Kidney epithelial cell (primary cell): ENCODE measurements at places on chromosomes 2 and 18. TPM values are rescaled to one million over a fixed set of nuclear protein-coding genes. Genes with fewer than 3 reads are reported as not detected.

- DNase-seq, result no peak
Observed at GRCh38 chr18:64202210-64202836, 53.4 kb upstream of the LINC00305 start.

GRCh38 chr18:21109936-21110712, 1.5 kb downstream of the ROCK1 start:
- DNase-seq, result no peak

DNA sequence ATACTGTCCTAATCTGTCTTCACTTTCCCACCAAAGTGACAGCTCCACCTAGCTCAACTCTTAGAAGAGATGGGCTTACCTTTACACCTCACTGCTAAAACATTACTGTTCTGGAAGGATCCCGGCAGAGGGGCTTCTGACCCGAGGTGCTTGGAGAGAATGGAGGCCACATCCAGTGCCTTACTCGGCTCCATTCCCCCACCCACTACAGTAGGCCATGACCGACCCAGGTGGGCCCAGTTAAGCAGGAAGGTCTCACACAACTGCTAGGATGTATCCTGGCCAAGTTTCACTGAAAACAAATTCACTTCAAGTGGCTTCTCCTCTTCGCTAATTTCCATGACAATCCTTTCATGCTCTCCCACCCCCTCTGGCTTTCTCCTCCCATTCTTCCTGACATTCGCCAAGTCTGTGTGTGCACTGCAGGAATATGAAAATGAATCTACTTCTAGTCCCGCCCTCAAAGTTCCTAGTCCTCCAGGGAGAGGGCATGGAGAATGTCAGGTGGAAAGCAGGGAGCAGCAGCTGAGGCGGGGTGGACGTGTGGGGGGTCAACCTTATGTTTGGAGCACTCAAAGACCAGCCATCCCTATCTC, 11.8 kb downstream of the WIPF1 start:
- no peak for DNase-seq

- DNase-seq, result no peak
Observed at GRCh38 chr2:19282305-19282704, 76.1 kb downstream of the OSR1 start.

GRCh38 chr2:225895126-225895525, 495.6 kb downstream of the NYAP2 start:
- no peak for DNase-seq

DNA sequence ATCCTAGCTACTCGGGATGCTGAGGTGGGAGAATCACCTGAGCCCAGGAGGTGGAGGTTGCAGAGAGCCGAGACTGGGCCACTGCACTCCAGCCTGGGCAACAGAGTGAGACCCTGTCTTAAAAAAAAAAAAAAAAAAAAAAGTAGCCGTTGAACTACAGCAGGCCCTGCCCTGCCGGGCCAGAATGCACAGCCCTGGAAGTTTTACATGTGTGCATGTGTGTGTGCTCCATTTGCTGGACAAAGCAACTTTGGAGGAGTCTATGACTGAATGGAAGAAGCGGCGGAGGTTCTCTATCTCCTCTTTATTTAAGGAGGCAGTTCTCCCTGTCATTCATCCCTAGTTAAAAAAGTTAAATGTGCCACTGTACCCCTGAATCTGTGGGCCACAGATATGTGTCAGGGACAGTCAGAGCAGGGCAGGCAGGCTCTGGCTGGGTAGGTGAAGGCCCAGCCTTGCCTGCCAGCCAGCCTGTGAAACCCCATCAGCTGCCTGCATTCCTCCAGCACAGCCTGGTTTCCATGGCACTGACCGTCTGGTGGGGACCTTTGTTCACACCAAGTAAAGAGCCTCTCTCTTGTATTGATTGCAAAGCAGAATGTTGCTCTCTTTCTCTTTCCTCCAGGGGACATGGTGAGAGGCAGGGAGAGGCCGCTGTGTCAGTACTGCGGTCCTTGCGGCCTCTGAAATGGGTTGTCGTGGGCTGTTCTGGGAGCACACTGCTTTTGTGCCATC, 10.9 kb downstream of the LIPG start:
- no peak for DNase-seq

GRCh38 chr18:44374966-44375365, 305.7 kb upstream of the SETBP1 start:
- no peak for DNase-seq

DNA sequence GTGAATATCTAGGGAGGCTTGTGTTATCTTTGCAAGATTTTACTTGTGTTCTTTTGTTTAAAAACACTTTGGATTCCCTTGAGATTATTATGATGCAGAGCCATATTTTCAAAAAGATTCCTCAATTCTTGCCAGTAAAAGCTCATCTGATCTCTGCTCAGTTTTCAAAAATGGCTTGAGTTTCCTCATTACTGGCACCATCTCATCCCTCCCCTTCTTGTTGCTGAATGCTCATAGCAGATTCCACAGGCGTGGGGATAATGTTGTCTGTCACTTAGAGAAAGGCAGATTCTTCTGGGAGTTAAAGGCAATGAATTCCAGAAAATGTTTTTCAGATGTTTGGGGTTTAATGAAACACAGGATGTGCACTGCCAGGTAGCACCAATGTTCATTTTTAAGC, 170.4 kb upstream of the TANK start:
- no peak for DNase-seq

DNA sequence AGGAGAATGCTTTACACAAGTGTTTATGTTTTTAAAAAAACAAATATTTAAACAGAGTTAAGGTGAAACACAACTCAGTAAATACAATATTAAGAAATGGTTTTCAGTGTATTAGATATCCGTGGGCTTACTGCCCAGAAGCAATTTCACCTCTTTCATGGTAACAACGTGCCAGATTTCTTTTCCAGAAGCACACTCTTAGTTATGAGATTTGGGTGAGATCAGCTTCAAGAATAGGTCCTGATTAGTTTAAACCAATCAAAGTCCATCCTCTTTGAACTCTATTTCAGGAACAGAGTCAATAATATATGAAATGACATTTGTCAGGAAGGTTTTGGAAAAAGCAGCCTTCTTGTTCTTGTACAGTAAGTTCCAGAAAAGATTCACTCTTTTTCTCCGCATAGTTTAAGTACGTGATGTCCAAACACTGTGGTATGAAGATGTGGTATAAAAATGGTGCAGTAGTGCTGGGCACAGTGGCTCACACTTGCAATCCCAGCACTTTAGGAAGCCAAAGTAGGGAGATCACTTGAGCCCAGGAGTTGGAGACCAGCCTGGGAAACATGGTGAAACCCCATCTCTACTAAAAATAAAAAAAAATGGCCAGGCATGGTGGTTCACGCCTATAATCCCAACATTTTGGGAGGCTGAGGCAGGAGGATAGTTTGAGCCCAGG, 14.7 kb downstream of the USP34 start:
- no peak for DNase-seq

ITGAV gene
- total RNA-seq, result 240 and 251 TPM in 2 replicates

KIF5C gene
- total RNA-seq, result 7.0 and 8.7 TPM in 2 replicates

ASPRV1 gene
- total RNA-seq, result 0.07 and 0.08 TPM in 2 replicates

GRCh38 chr2:241563981-241564595, 5.5 kb downstream of the BOK start:
- DNase-seq, result no peak

DSG1 gene
- 0.17 TPM in 1 of 2 replicates, not detected in the other for total RNA-seq

ARL4C gene
- 115 and 120 TPM in 2 replicates for total RNA-seq

SMARCAL1 gene
- 24.0 and 135 TPM in 2 replicates for total RNA-seq

- no peak for DNase-seq
Observed at GRCh38 chr18:27724362-27724761, 452.6 kb downstream of the CDH2 start.

GRCh38 chr2:63023444-63023843, 27.2 kb upstream of the OTX1 start:
- DNase-seq, result no peak

SERPINB13 gene
- not detected in 2 replicates for total RNA-seq

COL3A1 gene
- total RNA-seq, result 13.4 and 14.5 TPM in 2 replicates

DNA sequence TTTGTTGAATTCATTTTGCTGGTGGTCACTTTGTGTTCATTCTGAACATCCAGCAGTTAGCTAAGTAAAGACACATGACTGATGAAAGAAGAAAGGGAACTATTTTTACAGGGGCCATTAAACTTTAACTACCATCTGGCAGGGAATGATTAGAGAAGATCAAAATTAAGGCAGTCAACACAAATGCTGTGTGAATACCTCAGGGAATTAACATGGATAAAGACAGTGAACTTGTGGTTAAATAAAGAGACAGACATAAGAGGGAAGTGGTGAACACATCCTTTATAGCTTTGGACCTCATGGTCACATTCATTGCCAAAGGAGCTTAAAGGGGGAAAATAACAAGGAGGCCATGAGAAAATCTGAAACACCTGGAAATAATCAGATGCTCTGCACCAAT, 52.6 kb upstream of the ATP5MC3 start:
- no peak for DNase-seq

GRCh38 chr2:86226636-86227520, 27.6 kb downstream of the MRPL35 start:
- no peak for DNase-seq

DNA sequence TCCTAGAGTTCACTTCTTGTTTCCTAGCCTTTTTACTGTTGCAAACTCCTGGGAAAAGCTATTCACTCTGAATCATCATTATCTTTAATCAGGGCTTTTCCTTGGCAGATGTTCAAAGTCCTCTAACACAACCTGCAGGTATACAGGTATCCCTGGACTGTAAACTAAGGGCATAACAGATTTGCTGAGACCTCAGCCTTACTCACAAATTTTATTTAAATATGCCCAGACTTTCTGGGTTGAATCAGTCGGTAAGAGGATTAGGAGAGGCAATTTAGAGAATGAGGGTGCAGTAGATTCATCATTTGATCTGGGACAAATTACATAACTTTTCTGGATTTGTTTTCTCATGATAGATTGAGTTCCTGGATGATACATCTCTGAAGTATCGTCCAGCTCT, 217.8 kb upstream of the STON1 start:
- no peak for DNase-seq

DNA sequence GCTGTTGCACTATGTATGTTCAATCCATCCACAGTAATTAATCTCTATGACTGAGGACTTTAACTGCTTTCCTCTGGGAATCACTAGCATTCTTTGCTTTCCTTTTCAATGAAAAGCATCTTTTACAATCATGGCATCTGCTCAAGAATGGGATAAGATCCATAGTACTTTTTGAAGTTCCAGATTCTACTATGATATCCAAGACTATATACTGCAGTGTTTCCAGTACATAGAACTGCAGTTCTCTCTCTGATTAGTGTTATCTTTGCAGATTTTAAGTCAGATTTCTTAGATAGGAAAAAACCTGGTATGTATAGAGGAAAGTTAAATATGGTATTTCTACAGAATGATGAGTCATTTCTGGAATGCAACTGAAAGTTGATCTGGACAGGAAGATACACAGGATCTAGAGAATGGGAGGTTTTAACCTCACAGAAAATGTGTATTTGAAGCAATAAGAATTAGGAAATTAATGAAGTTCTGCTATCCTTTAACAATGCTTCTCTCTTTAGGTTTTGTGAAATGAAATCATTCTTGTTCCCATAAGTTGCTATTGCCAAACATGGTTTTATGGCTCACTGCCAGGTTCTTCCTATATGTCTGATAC, 670.7 kb downstream of the ERBB4 start:
- no peak for DNase-seq

GRCh38 chr2:102103992-102104871, 38.3 kb upstream of the IL1R1 start:
- DNase-seq, result no peak

- no peak for DNase-seq
Observed at GRCh38 chr2:109364217-109364616, 235.2 kb downstream of the SH3RF3 start.

PROKR1 gene
- not detected in 2 replicates for total RNA-seq

DNA sequence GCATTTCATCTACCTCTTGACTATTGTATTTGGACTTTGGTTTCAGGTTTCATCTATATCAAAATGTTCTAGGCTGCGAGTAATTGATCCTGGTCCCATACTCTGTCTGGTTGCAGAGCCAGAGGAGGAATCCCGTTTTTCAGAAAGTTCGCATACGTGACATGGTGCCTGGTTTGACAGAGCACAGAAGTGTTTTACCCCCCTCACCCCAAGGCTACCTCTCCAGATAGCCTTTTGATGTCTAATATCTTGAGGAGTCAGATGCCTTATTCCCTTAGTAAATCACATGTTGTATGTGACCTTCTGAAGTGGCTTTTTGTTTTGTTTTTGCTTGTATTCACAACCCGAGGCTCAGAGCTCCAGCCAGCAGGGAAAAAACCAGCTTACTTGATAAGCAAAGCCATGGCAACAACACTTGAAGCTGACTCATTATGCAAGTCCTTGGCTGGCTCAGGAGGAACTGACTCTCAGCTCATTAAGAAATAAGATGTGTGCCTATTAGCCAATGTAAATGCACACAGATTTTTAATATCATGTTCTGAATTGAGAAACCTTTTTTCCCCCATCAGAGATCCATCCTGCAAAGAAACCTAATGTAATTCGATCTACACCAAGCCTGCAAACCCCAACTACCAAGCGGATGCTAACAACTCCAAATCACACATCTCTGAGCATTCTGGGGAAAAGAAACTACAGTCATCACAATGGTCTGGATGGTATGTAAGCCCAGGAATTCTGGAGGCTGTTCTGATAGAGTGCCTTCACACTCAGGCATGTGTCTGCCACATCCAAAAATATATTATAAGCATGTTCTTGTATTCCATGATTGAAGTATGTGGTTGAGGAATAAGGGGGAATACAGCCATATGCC, 41.4 kb downstream of the OXER1 start:
- peak; percentile 67 for DNase-seq

DNA sequence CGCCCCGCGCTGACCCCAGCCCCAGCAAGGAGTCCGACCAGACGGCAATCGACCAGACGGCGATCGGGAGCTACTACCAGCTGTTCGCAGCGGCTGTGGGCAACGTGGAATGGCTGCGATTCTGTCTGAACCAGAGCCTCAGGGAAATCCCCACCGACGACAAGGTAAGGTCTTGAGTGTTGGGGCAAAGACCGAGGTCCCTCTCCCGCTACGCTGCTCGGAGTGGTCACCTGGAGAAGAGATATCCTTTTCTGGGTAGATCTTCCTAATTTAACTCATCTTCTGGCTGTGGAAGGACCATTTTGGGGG, 704 bp downstream of the ANKRD53 start:
- DNase-seq, result no peak

IL1A gene
- total RNA-seq, result 2.3 and 2.4 TPM in 2 replicates

UGT1A8 gene
- not detected in 2 replicates for total RNA-seq

- no peak for DNase-seq
Observed at GRCh38 chr2:77458216-77458615, 64.0 kb downstream of the LRRTM4 start.

CYBRD1 gene
- total RNA-seq, result 6.8 and 8.8 TPM in 2 replicates

DNA sequence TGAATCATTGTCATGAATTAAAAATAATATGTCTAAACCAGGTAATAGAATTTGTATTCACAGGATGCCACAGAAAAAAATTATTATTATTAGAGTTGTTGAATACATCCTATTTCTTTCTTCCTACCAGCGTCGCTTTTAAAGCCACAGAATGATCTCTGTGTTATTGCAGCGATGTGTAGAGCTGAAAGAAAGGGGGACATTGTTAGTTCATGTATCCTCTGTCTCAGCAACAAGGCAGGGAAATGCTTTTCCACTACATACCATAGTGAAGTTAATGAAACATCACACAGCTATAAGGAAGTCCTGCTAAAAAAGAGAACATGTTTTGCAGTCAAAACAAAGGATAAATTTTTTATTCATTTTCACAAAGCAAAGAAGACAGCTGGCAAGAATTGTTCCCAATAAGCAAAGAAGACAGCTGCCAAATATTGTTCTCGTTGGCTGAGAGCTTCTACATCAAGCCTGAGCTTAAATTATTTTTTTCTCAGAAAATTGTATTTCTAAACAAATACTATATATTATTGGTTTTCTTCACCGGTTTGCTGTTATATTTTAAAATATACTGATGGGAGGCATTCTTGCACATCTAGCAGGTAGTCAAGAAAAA, 1234.4 kb downstream of the SUCLG1 start:
- no peak for DNase-seq
